ENCODE measurements at places on chromosomes 5 and 9. TPM values are rescaled to one million over a fixed set of nuclear protein-coding genes. Genes with fewer than 3 reads are reported as not detected.

GRCh38 chr9:89225991-89226471, 47.4 kb upstream of the SHC3 start:
- no peak for DNase-seq

The FIBCD1 gene
- 0.54 TPM for total RNA-seq

- no peak for DNase-seq
These were observed 14.9 kb downstream of the APBA1 start for GRCh38 chr9:69657269-69657668.

DNA sequence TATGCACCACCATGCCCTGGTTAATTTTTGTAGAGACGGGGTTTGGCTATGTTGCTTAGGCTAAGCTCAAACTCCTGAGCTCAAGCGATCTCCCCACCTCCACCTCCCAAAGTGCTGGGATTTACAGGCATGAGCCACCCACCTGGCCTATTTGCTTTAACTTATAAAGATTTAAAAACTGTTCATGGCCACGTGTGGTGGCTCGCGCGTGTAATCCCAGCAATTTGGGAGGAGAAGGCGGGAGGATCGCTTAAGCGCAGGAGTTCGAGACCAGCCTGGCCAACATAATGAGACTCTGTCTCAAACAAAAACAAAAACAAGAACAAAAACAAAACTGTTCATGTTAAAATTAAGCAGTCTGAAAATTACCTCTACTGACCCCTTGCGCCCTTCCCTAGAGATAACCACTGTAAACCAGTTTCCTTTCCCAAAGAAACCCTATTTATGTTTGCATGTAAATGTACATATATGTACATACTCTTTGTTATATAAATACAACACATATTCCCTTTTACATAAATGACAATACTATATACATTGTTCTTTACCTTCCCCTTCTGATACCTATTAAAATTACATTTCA, 1.5 kb downstream of the AK6 start:
- no peak for DNase-seq

GRCh38 chr5:170248172-170248930, 15.6 kb downstream of the C5orf58 start:
- no peak for DNase-seq

DNA sequence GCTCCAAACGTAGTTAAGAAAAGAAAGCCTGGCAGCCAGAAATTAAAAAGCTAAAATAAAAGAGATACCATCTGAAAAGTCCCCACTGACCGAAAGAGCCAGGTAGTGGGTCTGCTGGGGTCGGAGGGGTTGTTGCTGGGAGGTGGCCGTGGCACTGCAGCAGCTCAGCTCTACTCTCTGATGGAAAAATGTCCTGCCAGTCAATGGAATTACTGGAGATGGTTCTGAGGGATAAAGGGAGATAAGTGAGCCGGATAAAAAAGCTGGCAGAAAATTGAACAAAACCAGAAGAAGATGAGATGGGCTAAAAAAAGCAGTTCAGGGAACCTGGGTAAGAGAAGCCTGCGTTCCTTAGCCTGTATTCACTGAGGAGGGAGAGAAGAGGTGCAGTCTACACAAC, 202.8 kb downstream of the SREK1 start:
- no peak for DNase-seq

- no peak for DNase-seq
These were observed 36.2 kb upstream of the ROR2 start for GRCh38 chr9:91986248-91986647.

GRCh38 chr5:160628619-160628968, 206.9 kb downstream of the PTTG1 start:
- no peak for DNase-seq

The PCDHA8 gene
- total RNA-seq: not detected

- peak; percentile 19 for DNase-seq
These were observed 284.9 kb upstream of the IRX4 start for GRCh38 chr5:2167671-2168070.

DNA sequence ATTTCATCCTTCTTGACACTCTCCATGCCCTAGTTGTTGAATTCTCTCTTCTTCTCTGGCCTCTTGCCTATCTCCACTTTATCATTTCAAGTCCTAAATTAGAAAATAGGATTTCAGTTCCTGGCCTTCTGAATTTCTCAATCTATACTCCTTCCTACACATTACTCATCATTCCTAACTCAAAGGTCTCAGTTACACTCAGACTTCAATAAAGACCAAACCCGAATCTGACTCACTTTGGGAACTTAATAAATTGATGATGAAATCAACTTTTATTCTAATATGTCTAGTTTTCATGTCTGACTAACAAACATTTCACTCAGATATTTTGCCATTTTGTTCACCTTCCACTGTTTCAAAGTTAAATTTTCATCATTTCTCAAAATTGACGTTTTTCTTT, 113.6 kb upstream of the TSLP start:
- DNase-seq: no peak

- no peak for DNase-seq
These were observed 59.1 kb upstream of the ALDH1A1 start for GRCh38 chr9:73011956-73012355.

The NMUR2 gene
- total RNA-seq: not detected

GRCh38 chr9:12775679-12776512, 1.1 kb downstream of the LURAP1L start:
- DNase-seq: no peak

DNA sequence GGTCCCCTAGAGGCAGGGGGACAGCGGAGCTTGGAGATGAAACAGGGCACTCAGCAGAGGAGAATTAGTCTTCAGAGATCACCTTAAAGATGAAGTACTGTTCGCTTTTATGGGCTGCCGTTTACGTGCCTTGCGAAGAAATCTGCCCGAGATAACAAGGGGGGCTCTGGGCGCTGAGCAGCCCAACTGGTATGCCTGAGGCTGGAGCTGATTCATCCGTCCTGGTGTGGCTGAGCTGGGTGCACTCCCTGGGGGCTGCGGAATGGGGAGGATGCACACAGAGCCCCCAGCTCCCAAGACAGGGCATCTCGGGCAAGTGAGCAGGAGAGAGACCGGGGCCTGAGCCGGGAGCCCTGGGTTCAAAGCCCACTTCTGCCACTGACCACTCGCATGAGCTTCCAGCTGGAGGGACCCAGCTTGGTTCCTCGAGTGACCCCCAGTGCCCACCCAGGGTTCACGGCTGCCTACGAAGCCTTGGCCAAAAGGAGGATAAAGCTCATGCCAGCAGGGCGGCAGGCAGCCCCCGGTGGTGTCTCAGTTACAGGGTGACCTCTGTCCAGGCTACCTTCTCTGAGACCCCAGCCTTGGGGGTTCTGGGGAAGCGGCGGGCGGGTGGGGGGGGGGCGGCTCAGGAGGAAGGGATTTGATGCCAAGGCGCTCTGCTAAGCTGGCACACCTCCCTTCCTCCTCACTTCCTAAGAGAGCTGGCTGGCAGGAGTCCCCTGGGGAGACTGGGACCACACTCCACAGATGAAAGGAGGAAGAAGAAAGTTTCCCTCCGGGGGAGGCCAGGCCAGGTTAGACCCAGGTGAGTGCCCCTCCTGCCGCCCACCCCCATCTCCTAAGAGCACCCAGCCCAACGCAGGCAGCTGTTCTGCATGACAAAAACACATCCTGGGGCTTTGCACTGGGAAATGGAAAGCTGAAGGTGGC, 5.7 kb downstream of the FIBCD1 start:
- no peak for DNase-seq

DNA sequence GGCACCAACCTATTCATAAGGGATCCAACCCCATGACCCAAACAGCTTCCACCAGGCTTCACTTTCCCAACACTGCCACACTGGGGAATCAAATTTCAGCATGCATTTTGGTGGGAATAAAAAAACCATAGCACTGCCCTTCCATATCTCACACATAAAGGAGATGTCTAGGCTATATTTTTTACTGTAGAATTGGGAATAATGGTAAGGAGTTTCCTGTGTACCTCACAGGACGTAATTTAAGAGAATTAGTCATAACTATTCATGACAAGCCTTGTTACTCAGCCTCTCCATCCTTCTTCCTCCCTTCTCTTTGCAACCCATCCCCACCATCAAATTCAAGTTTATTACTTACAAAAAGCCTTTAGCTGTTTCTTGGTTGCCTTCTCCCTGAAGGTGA, 352.1 kb downstream of the MLLT3 start:
- no peak for DNase-seq

DNA sequence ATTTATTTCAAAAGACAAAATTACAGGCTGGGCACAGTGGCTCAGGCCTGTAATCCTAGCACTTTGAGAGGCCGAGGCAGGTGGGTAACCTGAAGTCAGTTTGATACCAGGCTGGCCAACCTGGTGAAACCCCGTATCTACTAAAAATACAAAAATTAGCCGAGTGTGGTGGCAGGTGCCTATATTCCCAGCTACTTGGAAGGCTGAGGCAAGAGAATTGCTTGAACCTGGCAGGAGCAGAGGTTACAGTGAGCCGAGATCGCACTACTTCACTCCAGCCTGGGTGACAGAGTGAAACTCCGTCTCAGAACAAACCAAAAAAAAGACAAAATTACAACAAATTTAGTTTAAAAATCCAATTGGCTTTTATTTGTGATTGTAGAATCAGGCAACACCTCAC, 14.3 kb upstream of the SLC30A5 start:
- no peak for DNase-seq

DNA sequence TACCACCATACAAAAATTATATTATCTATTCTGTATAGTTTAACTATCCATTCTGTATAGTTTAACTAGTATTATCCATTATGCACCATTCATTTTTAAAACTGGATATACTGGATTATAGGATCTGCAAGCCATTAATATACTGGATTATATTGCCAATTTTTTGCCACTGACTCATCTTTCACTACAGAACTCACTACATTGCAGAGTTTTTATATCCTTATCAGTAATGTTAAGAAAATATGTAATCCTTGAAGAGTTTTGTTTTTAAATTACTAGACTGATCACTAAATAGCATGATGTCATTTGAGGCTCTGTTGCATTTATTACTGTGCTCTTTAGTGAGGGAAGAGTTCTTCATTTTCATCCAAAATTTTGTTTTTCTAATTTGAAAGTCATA, 109.8 kb upstream of the SNX2 start:
- no peak for DNase-seq

The RANBP17 gene
- total RNA-seq: 9.9 TPM

The HMMR gene
- total RNA-seq: 0.46 TPM

GRCh38 chr5:84605241-84605640, 220.6 kb upstream of the EDIL3 start:
- no peak for DNase-seq

DNA sequence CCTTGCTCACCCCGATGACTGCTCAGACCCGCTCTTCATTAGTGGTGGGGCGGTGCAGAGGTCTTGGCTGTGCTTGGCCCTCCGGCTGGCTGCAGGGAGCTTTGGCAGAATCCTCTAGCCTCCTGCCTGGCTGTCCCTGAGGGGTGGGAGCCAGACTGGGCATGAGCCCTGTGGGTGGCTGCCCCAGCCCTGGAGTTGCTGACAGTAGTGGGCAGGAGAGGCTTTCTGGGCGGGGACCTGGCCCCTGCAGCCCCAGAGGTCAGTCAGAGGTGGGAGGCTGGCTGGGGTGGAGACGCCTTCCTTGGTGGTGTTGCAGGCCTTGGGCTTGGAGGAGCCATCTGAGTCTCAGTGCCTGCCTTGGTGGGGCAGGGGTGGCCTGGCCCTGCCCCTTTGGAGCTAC, 146.0 kb downstream of the RXRA start:
- DNase-seq: no peak

The DOLPP1 gene
- total RNA-seq: 4.8 TPM

DNA sequence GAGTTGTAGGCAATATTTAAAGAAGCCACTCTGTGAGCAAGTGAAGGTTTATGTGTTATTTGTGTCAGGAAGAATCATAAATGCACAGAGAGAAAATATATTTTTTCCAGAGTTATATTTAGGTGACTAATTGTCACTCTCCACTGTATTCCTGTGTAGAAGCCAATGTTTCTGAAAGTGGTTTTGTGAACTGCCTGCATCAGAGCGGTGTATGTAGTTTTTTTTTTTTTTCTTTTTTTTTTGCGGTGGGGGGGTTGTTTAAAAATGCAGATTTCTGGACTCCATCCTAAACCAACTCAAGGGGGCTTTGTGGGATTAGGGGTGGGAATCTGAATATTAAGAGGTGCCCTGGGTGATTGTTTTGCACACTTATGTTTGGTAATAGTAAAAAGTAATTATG, 103.4 kb downstream of the GDNF start:
- no peak for DNase-seq

- no peak for DNase-seq
These were observed 179.7 kb upstream of the DAB2 start for GRCh38 chr5:39604491-39604890.

DNA sequence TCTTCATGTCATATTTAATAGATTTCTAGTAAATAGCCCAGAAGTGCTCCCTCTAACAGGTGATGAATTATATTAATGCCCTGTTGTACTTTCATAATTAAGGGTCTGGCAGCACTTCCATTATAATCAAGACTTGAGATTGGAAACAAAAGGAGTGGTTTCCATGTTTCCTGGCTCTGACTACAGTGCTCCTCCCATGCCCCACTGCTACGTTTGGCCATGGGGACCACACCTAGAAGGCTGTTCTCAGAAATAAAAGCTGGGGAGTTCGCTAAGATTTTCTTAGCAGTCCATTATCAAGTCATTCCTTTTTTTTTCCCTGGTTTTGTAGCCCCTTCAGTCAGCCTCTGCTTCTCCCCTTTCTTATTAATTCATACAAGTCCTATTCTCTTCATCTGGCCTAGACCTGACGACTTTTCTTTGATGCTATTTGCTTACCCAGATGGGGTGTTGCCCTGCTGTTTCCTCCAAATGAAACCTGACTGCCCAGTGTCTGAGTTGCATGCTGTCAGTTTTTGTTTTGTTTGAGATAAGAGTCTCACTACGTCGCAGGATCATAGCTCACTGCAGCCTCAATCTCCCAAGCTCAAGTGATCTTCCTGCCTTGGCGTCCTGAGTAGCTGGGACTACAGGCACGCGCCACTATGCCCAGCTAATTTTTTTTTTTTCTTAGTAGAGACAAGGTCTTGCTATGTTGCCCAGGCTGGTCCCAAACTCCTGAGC, 312.1 kb upstream of the EFNA5 start:
- no peak for DNase-seq

The CARTPT gene
- not detected for total RNA-seq

- DNase-seq: no peak
These were observed 100.4 kb downstream of the GAPVD1 start for GRCh38 chr9:125361837-125362531.

- no peak for DNase-seq
These were observed 243.6 kb downstream of the DENND1A start for GRCh38 chr9:123686131-123686828.

DNA sequence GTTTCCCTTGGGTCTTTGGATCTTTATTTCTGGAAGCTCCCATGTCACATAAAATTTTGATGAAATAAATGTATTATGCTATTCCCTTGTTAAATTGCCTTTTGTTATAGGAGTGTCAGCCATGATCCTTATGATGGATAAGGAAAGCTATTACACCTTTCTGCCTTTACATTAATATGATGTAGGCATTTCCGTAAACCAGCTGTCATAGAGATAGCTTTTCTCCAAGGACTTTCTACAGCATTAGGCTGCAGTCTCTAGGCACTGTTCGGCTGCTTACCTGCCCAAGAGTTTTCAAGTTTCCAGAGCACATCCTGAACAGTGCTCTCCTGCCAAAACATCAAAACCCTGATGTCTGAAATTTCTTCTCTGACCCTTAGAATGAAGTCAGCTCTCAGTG, 87.4 kb downstream of the HAPLN1 start:
- no peak for DNase-seq

- no peak for DNase-seq
These were observed 610 bp downstream of the PSIP1 start for GRCh38 chr9:15509931-15510788.

- no peak for DNase-seq
These were observed 65.5 kb downstream of the EPB41L4B start for GRCh38 chr9:109255394-109255793.

Measured in cardiac septum (tissue), 1 donor.